ENCODE measurements at places on chromosomes 12 and 14.
A peak's percentile ranks its signal among the peaks of the same experiment; 100 is the strongest.

DNA sequence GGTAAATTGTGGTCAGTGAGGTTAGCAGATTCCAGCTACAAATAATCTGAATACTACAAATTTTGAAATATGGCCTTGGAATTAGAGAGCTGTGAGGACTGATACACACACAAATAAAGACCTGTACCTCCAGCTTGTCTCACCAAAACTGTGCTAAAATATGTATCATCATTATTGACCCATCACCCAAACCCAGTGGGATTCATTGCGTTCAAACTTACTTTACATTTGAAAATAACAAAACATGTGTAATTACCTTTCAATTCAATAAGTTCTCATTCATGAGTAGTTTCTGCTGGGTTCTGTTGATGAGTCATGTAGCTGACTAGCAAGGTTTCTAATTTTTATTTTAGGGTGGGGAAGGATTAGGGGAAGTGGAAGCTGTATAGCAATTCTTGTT lies 170.9 kb downstream of the MSRB3 start:
- no peak for DNase-seq

DNA sequence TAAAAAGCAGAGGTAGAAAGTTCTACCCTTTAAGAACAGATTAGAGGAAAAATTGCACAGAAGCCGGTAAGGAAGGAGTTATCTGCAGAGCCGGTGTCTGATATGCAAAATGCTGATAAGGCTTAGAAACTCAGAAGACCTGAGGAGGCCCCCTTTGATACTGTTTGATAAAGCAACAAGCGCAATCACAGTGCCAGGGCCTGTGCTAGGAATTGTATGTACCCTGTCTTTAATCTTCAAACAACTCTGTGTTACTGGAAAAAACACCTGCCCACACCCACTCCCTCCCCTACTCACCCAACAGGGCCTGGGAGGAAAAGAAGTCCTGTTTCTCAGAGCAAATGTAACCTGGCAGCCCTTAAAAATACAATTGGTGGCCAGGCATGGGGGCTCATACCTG lies 112.7 kb upstream of the FUT8 start:
- no peak for DNase-seq

GRCh38 chr12:98275131-98275475 lies 240.3 kb upstream of the TMPO start:
- no peak for DNase-seq

DNA sequence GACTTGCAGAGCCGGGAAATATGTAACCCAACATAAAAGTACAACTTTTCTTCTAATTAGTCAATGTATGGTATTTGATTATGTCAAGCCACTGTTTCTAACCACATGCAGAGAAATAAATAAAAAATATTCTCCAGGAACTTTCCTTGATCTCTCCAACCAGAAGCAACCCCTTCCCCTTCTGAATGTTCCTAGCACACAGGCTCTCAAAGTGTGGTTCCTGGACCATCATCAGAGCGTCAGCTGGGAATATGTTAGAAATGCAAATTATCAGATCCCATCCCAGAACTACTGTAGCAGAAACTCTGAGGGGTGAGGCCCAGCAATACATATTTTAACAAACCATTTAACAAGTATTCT lies 21.0 kb upstream of the ITPR2 start:
- DNase-seq, result no peak

DNA sequence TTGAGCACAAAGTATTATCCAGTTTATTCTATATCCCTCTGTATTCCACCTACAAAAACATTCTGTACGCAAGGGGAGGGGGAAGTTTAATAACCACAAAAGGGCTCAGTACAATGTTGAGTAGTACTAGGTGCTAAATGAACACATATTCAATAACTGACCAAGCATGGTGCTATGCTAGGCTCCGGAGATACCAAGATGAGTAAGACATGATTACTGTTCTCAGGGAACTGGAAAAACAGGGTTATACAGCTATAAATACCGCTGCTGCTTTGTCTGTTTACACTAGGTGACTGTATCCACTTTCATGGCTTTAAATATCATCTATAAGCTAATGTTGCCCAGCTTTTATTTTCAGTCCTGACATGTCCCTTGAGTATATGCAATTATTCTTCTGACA lies 135.8 kb downstream of the INSM2 start:
- no peak for DNase-seq

GRCh38 chr12:124316257-124316900 lies 21.5 kb downstream of the RFLNA start:
- DNase-seq, result no peak

GRCh38 chr12:68506619-68507018 lies 104.1 kb upstream of the RAP1B start:
- DNase-seq, result no peak

DNA sequence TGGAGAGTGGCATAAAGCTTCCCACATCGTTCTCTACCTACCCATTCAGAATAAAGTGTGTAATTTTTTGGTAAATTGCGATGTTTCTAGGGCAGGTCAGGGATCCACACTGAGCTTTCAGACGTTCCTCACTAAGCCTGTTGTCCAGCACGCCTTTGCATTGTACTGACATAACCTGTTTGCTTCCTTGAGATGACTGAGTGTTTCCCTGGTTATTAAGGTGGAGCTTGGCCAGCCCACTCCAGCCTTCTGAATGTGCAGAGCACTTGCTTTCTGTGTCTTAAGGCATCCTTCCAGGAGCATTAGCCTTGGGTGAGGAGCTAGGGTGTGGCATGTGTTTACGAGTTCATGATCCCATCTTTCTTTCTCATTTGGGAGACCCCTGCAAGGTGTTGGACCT lies 96.4 kb downstream of the TMEM260 start:
- DNase-seq, result no peak

DNA sequence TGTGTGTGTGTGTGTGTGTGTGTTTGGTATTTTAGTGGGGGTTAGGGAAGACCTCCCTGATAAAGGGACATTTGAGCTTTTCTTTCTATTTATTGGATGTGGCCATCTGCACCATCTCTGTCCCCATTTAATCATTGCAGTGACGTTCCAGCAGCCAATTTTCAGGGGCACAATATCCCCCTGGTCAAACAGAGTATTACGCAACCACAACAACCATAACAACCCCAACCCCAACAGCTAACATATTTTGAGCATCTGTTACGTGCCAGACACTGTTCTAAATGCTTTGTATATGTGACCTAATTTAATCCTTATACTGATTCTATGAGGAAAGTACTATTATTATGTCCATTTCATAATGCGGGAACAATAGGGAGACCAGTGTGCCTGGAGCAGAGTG lies 87.4 kb downstream of the TTC8 start:
- DNase-seq, result no peak

DNA sequence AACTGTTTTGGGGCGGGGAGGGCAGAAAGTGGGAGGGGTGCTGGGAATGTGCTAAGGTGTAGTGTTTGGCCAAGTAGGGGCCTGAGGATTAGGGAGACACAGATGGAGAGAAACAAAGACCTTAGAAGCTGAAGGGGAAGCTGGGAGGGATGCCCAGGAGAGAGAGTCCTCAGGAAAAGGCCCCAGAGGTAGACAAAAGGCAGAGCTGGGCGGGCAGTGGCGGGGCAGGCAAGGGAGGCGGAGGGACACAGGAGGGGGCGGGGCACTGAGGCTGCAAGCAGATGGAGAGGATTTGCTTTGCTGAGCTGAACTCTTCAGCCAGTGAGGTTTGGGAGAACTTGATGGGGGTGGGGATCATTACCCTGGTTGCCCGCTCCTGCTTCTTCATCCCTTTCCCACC lies 2.8 kb downstream of the PTMS start:
- DNase-seq, result peak; percentile 69

DNA sequence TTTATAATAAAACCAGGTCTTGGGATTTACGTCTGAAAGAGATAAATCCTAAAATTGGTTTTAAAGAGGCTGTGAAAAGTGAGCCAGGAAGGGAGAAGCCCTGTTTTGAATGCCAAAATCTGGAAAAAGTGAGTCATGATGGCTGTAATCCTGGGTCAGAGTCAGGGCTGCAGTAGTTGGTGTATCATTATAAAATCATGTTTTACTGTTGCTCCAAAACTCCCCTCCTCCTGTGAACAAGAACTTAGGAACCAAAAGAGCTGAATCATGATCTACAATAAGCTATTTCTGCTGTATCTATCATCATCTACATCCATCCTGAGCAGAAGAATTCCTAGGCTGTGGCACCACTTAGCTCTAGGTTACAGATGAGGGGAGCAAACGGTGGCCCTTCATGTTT lies 79.3 kb downstream of the LMO3 start:
- DNase-seq, result no peak

- DNase-seq, result no peak
Observed at GRCh38 chr12:42124764-42125387, 19.8 kb downstream of the GXYLT1 start.

DNA sequence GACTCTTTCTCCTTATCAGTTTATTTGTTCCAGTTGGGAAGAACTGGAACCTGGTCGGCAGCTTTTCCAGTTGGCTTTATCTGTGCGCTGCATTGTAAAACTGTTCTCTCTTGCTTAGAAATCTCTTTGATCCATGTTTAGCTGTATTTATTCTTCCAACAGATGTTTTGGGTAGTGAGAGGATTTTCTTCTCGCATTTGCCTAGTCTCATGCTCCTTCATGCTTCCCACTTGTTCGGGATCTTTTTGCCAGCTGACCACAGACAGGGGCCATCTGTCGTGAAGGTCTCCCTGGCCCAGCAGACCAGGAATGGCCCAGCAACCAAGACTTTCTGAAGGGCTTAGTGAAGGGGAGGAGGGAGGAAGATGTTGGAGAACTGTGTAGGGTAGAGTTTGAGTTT lies 21.6 kb downstream of the NTF3 start:
- DNase-seq, result no peak

DNA sequence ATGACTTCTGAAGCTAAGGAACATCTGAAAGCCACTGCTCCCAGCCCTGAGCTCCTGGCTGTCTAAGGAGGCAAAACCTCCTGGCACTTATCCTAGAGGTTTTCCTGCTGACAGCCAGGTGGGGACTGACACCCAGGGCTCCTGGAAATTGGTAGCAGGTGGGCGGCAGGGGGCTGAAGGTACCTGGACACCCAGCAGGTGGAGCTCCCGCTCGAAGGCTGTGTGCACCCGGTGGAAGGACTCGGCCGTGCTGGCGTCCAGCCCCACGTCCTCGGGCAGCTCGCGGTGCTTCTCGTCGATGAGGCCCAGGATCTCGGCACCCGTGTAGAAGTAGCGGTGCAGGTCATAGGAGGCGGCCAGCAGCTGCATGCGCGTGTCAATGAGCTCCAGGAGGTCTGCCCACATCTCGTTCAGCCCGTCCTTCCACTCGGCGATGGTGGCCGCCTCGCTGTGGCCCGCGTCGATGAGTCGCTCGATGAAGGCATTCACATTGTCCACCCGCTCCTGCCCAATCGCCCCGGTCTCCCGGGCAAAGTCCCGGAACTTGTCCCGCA lies 68.2 kb downstream of the PLEKHG3 start:
- DNase-seq, result no peak

GRCh38 chr14:82419933-82420332 lies 886.3 kb upstream of the SEL1L start:
- no peak for DNase-seq

GRCh38 chr12:106919910-106920544 lies 35.7 kb upstream of the TMEM263 start:
- no peak for DNase-seq

GRCh38 chr12:6233121-6233971 lies 33.1 kb downstream of the CD9 start:
- peak; percentile 80 for DNase-seq

GRCh38 chr14:22296722-22297121 lies 292.3 kb downstream of the DAD1 start:
- no peak for DNase-seq

DNA sequence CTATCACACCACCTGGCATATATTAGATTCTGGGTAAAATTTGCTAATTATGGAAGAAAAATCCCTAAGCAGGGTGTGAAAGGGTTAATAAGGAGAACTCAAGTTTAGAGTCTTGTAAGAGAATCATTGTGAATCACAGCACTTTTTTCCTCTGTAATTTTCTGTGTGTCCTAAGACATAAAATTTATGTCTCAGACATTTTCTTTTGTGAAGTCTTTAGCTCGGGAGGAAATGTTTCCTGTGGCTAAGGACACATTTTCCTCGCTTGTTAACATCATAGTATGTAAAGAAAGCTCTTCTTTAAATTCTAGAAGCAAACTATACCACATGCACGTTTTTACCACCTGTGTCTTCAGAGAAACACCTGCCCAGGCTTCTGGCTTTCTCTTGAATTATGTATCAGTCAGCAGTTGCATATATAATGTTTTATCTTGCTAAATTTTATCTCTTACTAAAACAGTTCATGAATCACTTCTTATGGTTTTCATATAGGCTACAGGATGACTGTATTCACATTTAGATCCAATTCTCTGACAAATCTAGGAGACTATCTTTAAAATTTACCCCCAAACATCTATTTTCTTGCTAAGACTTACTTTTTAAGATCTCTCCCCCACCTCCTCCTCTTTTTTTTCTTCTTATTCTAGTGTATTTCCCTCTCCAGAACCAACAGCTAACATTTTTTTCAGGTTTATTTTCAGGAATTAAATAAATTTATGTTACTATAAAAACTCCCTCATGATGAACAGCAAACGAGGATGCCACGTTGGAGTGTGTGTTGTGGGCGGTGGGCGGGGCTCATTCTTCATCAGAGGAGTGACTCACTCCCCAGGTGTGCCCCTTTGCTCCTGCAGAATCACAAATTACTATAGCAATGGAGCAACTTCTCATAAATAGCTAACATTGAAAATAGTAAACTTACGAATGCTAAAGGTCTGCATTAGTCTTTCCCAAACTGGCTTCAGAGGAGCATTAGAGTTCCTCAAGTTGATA lies 11.6 kb upstream of the CSRP2 start:
- no peak for DNase-seq

All from left colon (tissue), 2 donors.